ENCODE measurements at places on chromosomes 2 and 18. TPM values are rescaled to one million over a fixed set of nuclear protein-coding genes. Genes with fewer than 3 reads are reported as not detected.

The ARHGEF4 gene
- polyA plus RNA-seq, result 0.90 TPM

The C2orf80 gene
- not detected for polyA plus RNA-seq

The MARCHF4 gene
- 0.09 TPM for polyA plus RNA-seq

The RNF152 gene
- 37.6 TPM for polyA plus RNA-seq

The CREG2 gene
- polyA plus RNA-seq, result not detected

The GALR1 gene
- not detected for polyA plus RNA-seq

The DNAJC5G gene
- not detected for polyA plus RNA-seq

The RHBDD1 gene
- polyA plus RNA-seq, result 8.3 TPM

The TTR gene
- 4.4 TPM for polyA plus RNA-seq

The GPAT2 gene
- 1.1 TPM for polyA plus RNA-seq

The CDH19 gene
- polyA plus RNA-seq, result 0.37 TPM

DNA sequence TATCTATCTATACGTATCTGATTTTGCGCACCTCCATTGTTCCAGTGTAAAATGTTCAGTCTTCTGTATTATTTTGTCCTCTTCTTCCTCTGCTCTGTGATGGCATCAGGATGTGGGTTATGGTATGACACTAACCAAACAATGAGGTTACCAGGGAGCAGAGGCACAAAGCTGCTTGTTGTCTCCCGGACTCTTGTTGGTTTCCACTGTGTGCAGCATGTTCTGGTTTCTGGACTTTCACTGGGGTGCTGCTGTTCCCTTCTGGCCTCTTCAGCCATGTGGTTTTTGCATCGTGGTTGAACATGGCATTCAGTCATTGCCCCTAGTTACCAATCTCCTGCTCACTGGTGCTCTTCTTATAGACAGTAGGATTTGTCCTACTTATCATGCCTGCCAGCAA, 665.9 kb downstream of the CBLN2 start:
- DNase-seq, result no peak

DNA sequence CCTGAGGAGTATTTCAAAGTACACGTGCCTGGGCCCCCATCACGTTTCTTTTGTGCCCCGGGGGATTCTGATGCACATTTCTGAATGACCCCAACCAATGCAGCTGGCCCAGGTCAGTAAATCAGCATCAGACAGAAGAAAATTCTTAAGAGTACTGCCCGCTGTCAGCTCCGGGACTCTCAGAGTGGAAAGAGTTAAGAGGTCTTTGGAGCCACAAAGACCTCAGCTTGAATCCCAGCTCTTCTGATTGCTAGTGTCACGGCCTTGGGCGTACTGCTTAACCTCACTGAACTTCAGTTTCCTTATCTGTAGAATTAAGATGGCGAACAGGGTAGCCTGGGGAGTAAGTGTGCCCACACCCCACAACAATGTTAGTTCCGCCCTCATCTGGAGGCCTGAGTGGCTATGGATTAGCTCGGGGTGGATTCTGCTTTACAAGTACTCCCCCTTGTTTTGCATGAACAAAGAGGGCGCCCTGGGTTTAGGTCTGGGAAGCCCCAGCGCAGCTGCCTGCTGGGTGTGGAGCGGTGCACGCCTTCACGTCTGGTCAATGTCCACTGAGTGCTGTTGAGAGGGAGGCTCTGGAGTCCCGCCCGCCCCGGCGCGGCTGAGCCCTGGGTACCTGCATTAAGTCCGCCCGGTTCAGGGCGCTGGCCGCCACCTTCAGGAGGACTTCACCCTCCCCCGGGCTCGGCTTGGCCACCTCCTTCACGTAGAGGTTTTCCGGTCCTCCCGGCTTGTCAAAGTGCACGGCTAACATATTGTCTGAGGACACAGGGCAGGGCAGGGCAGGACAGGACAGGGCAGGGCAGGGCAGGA, 858 bp downstream of the TP53I3 start:
- peak; percentile 96 for DNase-seq

- DNase-seq, result no peak
Measured at GRCh38 chr2:242011991-242012764, 142.6 kb downstream of the RTP5 start.

- DNase-seq, result peak; percentile 99
Measured at GRCh38 chr2:74178211-74179062, at the start of gene MOB1A. Gene MOB1A (minus strand): TSS chr2:74178879. CDS start chr2:74178674, 205 bp downstream.

DNA sequence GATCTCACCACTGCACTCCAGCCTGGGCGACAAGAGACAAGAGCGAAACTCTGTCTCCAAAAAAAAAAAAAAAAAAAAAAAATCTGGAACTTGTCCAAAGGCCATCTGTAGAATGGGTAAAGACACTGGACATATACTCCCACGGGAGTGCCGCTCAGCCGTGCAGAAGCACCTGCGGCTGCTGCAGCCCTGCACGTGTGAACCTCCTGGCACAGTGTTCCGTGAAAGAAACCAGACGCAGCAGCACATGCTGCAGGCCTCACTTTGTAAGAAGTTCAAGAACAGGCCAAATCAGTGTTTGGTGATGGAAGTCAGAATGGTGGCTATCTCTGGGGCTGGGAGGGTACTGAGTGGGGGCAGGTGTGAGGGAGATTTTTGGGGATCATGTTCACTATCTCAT, 6.5 kb downstream of the CHRND start:
- peak; percentile 39 for DNase-seq

- DNase-seq, result no peak
Measured at GRCh38 chr2:83251321-83251872, 1207.7 kb downstream of the SUCLG1 start.

DNA sequence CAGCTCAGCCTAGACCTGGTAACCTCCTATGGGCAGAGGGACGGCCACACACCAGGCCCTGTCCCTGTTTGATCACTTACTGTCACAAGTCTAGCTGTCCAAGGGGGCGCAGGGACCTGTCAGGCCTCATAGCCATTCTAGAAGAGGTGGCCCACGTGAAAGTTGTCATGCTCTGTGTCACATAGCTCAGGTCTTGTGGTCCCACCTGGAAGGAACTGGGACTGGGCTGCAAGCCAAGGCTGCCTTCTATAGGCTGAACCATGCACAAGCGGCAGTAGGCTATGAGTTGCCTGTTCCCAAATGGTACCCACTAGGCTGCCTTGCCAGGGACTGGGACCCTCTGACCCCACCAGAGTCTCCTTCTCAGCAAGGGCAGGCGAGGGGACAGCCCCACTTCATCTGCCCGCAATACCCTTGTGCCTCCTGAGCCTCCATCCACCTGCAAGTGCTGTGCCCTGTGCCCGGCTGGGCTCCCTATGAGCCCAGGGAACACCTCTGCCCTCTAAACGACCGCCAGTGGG, 177.5 kb downstream of the ANAPC1 start:
- no peak for DNase-seq

DNA sequence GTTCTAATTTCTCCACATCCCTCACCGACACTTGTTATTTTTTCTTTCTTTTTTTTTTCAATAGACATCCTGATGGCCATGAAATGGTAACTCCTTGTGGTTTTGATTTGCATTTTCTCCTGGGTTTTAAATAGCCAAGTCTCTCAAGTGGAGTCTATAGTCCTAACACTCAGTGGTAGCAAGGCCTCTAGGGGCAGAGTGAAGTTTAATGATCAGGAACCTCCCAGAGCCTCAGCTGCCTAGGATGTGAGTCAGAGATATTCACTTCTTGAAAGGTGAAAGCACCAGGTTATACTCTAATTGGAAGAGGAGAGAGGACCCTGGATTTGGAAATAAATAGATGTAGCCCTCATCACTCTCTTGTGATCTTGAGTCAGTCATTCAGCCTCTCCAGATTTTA, 62.7 kb upstream of the CAPN13 start:
- DNase-seq, result no peak

DNA sequence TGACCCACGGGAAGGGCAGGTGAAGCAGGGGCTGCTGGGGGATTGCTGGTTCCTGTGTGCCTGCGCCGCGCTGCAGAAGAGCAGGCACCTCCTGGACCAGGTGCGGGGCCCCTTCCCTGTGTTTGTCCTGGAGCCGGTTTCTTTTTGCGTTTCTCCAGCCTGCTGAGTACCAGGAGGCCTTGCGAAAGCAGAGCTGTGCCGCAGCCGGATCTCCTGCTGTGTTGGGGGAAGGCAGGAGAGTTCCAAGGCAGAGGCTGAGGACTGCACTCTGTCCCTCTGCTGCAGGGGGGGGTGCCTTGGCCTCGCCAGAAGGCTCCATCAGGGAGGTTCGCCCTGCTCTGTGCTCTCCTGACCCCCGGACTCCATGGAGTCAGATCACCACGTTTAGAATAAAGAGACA, 2.8 kb downstream of the CAPN10 start:
- DNase-seq, result no peak

DNA sequence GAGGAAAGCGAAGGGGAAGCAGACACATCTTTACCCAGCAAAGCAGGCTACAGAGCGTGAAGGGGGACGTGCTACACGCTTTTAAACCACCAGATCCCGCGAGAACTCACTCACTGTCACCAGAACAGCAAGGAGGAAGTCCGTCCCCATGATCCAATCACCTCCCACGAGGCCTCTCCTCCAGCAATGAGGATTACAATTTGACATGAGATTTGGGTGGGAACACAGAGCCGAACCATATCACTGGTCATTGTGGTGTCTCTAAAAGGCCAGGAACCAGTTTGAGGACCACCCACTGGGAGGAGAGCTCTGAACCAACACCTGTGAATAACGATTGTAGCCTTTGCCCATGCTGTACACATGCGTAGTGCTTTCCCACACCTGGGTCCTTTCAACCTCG, 116.6 kb upstream of the FAM136A start:
- DNase-seq, result no peak

DNA sequence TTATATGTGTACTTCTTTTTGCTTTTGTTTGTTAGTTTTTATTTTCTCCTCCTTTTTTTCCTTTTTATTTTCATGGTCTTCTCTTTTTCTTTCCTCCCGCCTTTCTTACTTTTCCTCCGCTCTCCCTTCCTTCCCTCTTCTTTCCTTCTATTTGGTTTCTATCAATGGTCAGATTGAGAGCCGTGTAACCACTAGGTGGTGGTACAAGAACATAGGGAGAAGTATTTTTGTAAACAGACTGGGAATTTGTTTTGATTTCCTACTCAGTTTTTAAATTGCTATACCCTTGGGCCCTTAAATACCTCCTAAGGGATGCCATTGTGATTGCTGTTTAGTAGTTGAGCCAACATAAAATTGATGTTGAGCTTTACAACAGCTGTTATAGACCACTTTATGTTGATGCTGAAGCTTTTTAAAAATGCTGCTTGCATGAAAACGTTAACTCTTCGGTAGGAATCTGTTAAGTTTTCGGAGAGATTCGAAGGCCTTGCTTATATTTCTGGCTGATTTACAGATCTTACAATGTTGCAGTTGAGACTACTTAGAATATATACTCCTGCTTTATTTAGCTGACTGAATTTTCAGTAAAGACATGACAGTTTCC, 124.2 kb downstream of the UBE2E3 start:
- peak; percentile 67 for DNase-seq

- DNase-seq, result no peak
Measured at GRCh38 chr2:219287580-219288265, 8.6 kb downstream of the DNAJB2 start.

DNA sequence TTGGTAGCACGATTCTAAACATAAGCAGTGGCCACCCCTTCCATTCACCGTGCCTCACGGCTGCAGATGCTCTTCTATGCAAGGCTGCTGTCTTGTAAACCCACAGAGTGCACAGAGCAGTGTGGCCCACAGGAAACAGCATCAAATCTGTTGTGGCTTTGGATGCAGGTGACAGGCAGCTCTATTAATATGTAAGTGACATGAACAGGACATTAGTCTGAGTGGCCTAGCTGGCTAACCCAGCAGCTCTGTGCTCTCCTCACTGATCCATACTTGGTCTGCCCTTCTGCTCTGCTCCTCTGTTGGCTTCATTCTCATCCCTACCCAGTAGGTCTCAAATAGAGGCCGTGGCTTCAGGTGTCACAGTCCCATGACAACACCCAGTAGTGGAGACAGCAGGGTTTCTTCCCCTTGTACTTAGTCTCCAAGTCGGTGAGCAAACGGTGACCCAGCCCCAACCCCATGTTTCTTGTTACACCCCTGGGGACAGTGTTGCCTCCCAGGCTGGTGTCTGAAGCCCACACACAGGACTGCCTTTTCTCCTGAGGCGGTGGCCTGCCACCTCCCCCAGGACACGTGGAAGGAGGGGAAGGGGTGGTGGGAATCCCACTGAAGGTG, 5.8 kb downstream of the SH3RF3 start:
- DNase-seq, result no peak

GRCh38 chr18:76621226-76621625, 126.2 kb upstream of the ZNF516 start:
- DNase-seq, result no peak

- DNase-seq, result no peak
Measured at GRCh38 chr2:97763176-97763845, 49.9 kb downstream of the ZAP70 start.

DNA sequence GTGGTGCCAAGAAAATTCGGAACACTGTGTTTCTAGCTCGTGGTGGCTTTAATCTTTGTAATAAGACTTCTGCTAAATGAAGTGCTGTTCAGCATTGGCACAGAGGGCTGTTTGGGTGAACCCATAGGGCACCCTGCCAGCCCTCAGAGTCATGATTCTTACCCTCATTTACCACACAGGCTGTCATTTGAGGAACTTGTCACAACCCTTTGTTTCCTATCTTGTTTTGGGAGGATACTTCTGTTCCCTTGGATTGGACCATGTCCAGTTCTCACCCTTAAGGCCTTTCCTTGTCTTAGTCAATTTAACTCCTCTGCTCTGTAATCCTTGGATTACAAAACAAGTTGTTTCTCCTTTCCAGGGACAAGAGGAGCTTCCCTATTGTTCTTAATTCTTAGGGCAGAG, 225.7 kb downstream of the MTX2 start:
- DNase-seq, result no peak

DNA sequence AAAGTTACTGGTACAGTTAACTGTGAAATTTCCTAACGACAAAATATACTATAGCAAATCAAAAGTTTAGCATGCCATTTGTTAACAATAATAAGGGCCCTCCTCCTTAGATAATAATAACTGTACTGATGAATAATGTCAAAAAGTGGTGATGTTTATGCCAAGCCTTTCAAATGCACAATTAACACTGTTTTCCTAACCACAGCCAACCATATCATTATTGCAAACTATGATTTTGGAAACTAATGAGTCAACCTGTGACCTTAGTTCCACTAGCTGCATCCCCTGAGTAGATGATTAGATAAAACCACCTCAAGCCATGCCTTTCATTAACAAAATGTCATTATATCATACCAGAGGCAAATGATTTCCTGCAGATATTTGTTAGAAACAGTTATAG, 25.1 kb upstream of the GPR75 start:
- DNase-seq, result no peak

DNA sequence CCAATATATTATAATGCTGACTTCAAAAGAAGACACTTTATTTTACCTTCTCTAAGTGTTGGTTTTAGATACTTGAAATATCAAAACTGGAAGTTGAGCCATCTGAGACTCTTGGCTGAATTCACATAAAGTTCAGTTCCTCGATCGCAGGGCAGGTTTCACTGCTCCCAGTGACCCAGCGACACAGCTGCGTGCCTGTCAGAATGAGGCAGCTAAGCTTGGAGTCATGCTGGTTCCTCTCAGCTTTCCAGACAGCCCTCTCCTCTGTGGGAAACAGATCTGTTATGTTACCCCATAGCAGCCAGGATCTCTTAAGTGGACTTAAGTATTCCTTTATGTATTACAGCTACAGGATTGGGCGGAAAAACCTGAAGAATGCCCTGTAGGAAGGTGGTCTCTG, 142.8 kb upstream of the ALPP start:
- no peak for DNase-seq
